ENCODE measurements at places on chromosomes 2 and 18.

- DNase-seq: no peak
These were observed 78.0 kb upstream of the KCNJ3 start for GRCh38 chr2:154620471-154620870.

GRCh38 chr2:215271446-215271845 lies 40.4 kb upstream of the ATIC start:
- DNase-seq: no peak

- DNase-seq: no peak
These were observed 1268.3 kb upstream of the TMEFF2 start for GRCh38 chr2:193463011-193463410.

DNA sequence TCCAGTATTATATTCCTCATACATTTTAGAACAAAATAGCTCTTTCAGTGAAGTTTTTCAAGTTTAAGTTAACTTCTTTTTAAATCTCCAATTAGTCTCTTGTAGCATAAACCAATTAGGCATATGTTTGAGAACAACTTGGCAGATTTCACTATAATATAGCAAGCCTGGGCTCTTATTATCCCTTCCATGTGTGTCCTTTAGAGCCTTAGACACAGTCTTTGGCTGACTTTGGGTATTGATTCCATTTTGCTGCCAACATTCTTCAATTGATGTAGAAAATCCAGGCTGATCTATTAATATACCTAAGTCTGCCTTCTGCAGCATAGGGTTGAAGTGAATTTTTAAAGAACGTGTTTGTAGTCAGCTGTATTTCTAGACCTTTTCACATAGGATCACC lies 179.1 kb upstream of the RPRM start:
- DNase-seq: no peak

DNA sequence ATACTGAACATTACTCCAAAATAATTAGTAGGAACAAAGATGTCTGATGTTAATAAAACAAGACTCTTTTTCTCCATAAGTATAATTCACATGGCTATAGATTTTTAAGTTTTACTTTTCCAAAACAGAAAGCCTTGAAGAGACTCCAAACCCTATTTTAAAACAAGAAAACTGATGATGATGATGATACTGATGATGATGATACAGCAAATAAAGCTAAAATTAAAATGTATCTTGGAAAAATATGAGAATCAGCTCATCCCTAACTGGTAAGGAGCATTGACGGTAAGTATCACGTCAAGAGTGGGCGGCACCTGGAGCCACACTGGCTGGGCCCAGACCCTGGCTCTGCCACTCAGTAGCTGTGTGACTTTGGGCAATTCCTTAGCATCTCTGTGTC lies 39.6 kb downstream of the ID2 start:
- DNase-seq: no peak

DNA sequence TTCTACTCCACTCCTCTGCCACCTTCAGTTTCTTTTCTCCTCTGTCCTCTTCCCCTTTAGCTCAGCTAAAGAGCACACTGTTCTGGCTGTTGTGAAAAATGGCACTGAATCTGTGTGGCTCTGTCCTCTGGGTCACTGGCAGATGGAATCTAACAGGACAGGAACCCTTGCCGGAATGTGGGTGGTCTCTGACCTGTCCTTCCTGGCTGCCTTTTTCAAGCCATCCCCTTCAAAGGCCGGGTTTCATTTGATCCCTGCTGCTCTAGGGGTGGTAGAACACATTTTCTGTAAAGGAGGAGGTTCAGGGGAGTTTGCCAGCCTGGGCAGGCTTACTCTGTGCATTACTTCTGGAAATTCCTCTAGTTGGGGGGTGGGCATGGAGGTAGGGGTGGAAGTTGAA lies 29.9 kb downstream of the MTCL1 start:
- DNase-seq: no peak

DNA sequence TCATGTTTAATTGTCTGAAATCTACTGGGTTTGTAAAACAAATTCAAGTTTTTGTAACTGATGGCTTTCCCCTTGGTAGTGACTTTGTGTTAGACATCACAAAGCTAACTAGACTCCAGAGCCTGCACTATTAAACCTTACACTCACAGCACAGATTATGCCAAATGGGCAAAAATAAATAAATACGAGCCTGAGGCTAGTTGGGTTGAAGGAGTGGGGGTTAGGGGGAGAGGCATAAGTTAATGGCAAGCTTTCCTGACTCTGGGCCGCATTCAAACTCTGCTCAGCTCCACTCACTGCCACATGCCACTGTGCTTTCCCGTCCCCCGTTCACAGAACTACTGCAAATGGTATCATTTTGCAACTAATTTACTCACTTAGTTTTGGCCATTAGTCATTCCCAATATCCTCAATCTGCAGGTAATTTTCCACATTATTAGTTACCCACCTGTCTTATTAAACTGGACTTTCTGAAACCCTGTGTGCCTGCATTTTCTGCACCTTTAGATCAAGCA lies 1079.9 kb upstream of the PIK3C3 start:
- DNase-seq: no peak

- DNase-seq: no peak
These were observed 1372.1 kb upstream of the DDX18 start for GRCh38 chr2:116442418-116442817.

DNA sequence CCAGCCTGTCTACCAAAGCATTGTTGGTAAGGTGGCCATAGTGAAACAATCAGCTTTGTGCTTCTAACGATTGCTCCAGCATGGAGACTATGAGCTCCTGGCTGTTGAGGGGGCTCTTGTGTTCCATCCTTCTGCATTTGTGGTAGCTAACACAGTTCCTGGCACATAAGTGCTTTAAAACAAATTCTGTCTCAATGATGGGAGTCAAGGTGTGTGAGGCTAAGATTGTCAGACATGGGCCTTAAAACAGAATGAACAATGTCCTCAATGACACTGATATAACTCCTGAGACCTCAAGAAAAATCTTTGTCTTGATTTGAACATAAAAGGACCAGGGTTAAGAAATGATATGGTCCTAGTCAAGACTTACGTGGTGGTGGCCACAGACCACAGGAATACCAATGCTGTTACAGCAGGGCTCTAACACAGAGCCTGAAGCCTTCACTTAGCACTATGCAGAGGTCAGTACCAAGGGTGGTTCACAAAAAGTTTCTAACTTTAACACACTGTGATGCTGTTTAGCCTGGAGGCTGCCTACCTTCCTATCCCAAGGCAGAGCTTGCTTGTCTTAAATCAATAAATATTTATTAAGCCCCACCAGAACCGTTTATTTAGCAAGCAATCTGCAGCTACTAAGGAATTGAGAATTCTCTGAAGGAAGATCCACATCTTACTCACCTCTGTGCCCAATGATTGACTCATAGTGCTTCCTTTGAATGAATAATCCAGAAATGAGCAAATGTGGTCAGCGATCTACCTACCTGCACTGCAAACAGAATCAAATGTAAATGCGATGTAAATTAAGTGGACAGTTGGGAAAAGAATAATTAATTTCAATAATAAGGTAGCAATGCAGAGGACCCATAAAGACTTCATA lies 35.1 kb downstream of the EVA1A start:
- DNase-seq: no peak

- DNase-seq: no peak
These were observed 123.3 kb downstream of the CLIP4 start for GRCh38 chr2:29238497-29238896.

DNA sequence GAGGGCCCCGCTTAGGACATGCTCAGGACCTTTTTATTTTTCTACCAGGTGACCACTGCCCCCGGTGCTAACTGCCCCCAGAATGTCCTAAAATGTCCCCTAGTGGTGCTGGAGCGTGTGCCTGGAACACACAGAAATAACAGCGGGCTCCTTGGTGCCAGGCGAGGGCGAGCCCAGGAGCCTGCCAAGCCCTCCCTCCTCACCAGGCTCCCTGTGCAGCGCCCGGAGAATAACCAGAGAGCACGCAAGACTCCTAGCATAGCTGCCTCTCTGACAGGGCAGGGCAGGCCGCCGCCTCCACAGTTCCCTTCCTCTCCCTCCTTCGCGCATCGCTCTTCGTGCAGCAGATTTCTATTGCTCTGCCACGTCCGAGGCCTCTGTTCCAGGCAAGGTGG lies 84.3 kb upstream of the ZNF516 start:
- no peak for DNase-seq

GRCh38 chr18:36187826-36188721 lies 777 bp downstream of the MOCOS start:
- no peak for DNase-seq

GRCh38 chr2:18566145-18566769 lies 5.8 kb upstream of the RDH14 start:
- DNase-seq: no peak

GRCh38 chr2:222572751-222573174 lies 83.1 kb downstream of the FARSB start:
- DNase-seq: no peak

GRCh38 chr18:31490387-31490786 lies 7.6 kb upstream of the DSG2 start:
- DNase-seq: no peak

DNA sequence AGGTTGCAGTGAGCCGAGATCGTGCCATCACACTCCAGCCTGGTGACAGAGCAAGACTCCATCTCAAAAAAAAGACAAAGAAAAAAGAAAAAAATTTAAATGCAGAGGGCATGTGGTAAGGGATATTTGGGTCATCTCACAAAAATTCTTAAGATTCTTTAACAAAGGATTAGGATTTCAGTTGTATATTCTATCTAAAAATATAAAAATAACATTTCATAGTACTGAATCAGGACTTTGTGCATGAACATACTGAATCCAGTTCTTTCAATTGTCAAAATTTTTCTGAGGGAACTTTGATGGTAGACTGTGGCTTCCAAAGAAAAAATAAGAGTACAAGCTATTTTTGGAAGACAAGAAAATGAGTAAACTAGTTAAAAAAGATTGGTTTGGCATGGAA lies 6.5 kb upstream of the PPP3R1 start:
- DNase-seq: no peak

DNA sequence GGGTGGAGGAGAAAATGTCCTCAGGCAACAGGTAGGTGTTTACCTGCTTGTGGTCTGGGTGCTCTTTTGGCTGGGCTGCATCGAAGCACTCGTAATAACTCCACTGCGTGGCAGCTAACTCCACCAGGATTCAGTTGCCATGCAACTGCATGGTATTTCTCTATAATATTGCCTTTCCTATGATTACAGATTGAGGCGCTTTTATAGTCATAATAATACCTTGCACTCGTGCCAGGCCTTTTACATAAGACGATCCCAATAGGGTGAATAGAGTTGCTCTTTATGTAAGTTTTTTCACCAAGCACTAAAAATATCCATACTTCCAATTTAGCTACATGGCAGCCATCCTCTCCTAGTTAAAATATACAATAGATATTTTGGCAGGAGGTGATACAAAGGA lies 19.7 kb upstream of the NYAP2 start:
- no peak for DNase-seq

GRCh38 chr2:55965276-55965675 lies 41.7 kb upstream of the EFEMP1 start:
- DNase-seq: no peak

GRCh38 chr2:213848631-213849030 lies 562.2 kb upstream of the VWC2L start:
- DNase-seq: no peak

DNA sequence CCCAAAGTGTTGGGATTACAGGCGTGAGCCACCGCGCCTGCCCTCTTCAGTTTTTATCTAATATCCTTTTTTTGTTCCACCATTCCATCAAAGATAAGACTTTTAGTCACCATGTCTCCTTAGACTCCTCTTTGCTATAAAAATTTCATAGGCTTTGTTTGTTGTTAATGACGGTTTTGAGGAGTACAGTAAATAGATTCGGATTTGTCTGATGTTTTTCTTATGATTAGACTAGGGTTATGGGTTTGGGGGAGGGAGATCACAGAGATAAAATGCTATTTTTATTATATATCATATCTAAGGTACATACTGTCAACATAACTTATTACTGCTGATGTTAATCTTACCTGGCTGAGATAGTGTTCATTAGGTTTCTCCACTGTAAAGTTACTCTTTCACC lies 6.2 kb downstream of the IL36B start:
- no peak for DNase-seq

DNA sequence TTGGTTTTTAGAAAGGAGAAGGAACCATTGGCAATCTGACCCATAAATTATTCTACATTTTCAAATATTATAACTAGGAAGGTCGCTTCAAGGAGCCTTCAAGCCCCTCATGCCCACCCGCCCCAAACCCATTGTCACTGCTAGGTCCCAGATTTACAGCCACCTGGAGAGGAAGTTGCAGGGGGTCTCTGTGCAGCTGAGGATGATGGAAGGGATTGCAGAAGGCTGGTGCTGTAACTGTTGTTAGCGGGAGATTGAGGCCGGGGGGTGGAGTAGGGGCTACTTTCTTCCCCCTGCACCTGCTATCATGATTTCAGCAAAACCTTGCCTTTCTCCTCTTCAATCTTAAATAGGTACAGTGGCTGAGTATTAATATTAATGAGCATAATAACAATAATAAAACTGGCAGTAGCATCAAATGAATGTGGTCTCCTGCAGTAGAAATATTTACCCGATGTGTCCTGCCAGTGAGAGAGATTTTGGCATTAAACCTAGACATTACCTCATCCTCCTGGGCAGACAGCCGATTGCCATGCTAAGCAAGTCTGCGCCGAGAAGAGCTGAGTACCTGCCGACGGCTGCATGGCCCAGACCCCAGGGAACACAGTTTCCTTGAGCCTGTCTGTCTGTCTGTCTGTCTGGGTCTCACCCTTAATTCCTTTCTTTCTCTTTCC lies 225.4 kb downstream of the FAM210A start:
- no peak for DNase-seq

GRCh38 chr2:239881561-239882320 lies 143.4 kb downstream of the NDUFA10 start:
- no peak for DNase-seq

Data from stimulated activated CD8-positive, alpha-beta memory T cell treated with anti-CD3 and anti-CD28 coated beads, Interleukin-7, amount 100 ng/mL, for 1 hour (primary cell).